ENCODE measurements at places on chromosomes 7 and 10. TPM values are rescaled to one million over a fixed set of nuclear protein-coding genes. Genes with fewer than 3 reads are reported as not detected.

- H3K4me3 ChIP-seq = no peak overlapping the region
- no peaks in the 10 kb centered on the region for H3K36me3 ChIP-seq
- H3K27ac ChIP-seq = no peak overlapping the region
- H3K4me1 ChIP-seq = no peaks in the 10 kb centered on the region
- no peaks in the 10 kb centered on the region for H3K27me3 ChIP-seq
Measured at GRCh38 chr7:48011951-48012350, 17.0 kb downstream of the SUN3 start.

GRCh38 chr7:19268737-19269136 is 123.5 kb upstream of the FERD3L start:
- no peaks in the 10 kb centered on the region for H3K27me3 ChIP-seq
- no peak overlapping the region for H3K27ac ChIP-seq
- H3K4me1 ChIP-seq = no peaks in the 10 kb centered on the region
- no peaks in the 10 kb centered on the region for H3K36me3 ChIP-seq
- DNase-seq = no peak
- no peak overlapping the region for H3K4me3 ChIP-seq

DNA sequence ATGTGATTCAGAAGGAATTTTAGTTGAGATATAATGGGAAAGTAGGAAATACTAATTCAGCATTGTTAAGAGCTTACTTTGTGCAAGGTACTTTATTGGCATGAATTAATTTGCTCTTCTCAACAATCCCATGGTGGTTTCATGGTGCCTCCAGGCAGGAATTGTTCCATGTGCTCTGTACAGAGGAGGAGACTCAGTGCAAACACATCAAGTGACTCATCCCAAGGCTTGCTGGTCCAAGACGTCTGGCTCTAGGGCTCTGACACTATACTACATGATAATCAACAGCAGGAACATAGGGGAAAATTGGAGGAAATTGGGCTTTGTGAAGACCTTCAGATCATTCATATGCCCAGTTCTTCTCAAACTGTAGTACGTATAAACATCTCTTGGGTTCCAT is 66.5 kb upstream of the PRKG1 start:
- no peak overlapping the region for H3K4me3 ChIP-seq
- H3K4me1 ChIP-seq = no peaks in the 10 kb centered on the region
- no peak for DNase-seq
- H3K36me3 ChIP-seq = no peaks in the 10 kb centered on the region
- no peaks in the 10 kb centered on the region for H3K27me3 ChIP-seq

DNA sequence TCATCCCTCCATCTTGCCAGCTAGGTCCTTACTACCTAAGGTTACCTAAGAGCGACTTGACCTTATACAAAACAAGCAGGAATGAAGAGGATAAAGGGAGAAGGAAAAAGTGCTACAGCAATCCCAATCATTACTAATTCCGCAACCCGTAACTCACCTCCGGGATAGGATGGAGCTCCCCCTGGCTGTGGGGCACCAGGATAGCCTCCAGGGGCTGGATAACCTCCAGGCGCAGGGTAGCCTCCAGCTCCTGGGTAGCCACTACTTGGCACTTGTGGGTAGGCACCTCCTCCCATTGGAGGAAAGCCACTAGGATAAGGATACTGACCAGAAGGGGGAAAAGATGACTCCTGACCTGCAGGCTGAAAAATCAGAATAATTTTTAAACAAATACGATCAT is 15.8 kb downstream of the ANXA7 start:
- peaks cover 25% of the 10 kb centered on the region for H3K36me3 ChIP-seq
- H3K27me3 ChIP-seq = no peaks in the 10 kb centered on the region
- H3K4me1 ChIP-seq = no peaks in the 10 kb centered on the region
- no peak overlapping the region for H3K4me3 ChIP-seq

GRCh38 chr7:32921896-32922295 is 30.3 kb upstream of the KBTBD2 start:
- no peaks in the 10 kb centered on the region for H3K36me3 ChIP-seq
- H3K27ac ChIP-seq = no peak overlapping the region
- no peaks in the 10 kb centered on the region for H3K4me1 ChIP-seq
- H3K4me3 ChIP-seq = no peak overlapping the region

- no peak overlapping the region for H3K4me3 ChIP-seq
- peaks cover 14% of the 10 kb centered on the region for H3K4me1 ChIP-seq
- no peaks in the 10 kb centered on the region for H3K27me3 ChIP-seq
- H3K36me3 ChIP-seq = no peaks in the 10 kb centered on the region
Measured at GRCh38 chr10:43200538-43201390, 62.5 kb downstream of the CSGALNACT2 start.

DNA sequence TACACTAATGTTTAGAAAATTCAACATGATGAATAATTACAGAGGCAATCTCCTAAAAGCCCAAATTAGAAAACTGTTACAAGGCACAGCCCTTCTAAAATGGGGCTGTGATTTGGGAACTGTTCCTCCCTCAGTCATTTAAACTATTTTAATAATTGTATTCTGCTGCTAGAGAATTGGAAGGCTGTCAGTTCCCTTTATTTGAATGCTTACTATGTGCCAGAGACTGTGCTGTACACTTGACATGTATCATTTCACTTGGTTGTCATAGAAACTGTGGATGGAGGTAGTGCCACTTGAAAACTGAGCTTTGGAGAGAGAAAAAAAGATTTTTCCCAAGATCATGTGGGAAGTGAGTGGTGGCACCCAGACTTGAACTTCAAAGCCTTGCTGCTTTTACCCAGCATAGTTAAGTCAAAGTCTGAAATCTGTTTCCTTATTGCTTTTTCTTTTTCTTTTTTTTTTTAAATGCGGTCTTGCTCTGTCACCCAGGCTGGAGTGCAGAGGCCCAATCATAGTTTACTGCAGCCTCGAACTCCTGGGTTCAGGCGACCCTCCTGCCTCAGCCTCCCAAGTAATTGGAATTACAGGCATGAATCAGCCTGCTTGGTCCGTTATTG is 23.6 kb downstream of the UBE2D1 start:
- DNase-seq = no peak
- H3K27ac ChIP-seq = no peak overlapping the region
- H3K27me3 ChIP-seq = no peaks in the 10 kb centered on the region
- H3K36me3 ChIP-seq = no peaks in the 10 kb centered on the region

DNA sequence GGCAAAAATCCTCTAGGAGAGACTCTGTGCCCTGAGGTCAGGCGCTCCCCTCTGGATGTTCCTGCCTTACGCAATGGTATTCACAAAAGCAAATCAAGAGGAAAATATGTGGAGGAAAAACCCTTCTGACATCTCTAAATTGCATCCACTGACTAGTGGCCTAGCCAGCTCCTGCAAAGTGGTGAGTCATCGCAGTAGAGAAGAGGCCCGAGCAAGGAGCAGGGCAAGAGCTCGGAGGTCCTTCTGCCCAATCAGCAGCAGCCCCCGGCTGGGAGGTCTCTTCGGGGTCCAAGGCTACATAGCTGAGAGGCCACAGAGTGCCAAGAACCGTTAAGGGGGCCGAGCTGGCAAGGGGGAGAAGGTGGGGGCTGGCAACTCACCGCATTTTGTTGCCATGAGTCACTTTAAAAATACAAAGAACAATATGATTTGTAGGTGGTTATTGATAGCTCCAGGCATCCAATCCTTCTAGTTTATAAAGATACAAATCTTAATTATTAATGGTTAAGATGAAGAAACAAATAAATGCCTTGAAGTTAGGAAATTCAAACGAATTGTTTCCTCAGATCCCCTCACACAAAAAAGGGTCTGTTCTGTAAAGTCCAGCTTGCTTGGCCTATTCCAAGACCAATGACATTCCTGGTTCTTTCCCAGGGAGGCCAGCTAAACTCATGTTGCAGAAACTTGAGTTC is 161.6 kb downstream of the PKD1L1 start:
- H3K4me1 ChIP-seq = no peaks in the 10 kb centered on the region
- H3K27me3 ChIP-seq = no peaks in the 10 kb centered on the region
- no peak overlapping the region for H3K27ac ChIP-seq
- H3K36me3 ChIP-seq = no peaks in the 10 kb centered on the region
- no peak overlapping the region for H3K4me3 ChIP-seq

- no peaks in the 10 kb centered on the region for H3K27me3 ChIP-seq
- DNase-seq = no peak
- H3K4me3 ChIP-seq = no peak overlapping the region
- H3K4me1 ChIP-seq = no peaks in the 10 kb centered on the region
- H3K36me3 ChIP-seq = no peaks in the 10 kb centered on the region
Measured at GRCh38 chr10:33192190-33192589, 142.3 kb downstream of the NRP1 start.

- peaks cover 5% of the 10 kb centered on the region for H3K4me1 ChIP-seq
- H3K27ac ChIP-seq = no peak overlapping the region
- no peak overlapping the region for H3K4me3 ChIP-seq
- DNase-seq = no peak
Measured at GRCh38 chr10:70493660-70494234, 15.2 kb downstream of the PALD1 start.

DNA sequence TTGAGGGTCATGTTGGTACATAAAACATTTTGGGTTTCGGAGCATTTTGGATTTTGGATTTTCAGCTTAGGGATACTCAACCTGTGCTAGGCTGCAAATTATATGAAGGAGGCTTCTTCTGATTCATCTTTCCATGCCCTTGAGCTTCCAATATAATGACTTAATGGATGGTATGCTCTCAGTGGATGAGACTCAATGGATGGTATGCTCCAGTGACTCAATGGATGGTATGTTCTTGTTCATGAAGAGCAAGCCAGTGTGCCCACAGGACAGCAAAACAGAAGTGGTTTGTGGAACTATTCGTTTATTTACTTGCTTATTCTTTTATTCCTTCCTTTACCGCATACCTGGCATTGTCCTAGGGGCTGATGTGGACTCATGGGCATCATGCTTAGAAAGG is 969.6 kb downstream of the LRMDA start:
- no peaks in the 10 kb centered on the region for H3K27me3 ChIP-seq
- no peak overlapping the region for H3K4me3 ChIP-seq
- no peaks in the 10 kb centered on the region for H3K36me3 ChIP-seq
- no peak overlapping the region for H3K27ac ChIP-seq
- DNase-seq = no peak

DNA sequence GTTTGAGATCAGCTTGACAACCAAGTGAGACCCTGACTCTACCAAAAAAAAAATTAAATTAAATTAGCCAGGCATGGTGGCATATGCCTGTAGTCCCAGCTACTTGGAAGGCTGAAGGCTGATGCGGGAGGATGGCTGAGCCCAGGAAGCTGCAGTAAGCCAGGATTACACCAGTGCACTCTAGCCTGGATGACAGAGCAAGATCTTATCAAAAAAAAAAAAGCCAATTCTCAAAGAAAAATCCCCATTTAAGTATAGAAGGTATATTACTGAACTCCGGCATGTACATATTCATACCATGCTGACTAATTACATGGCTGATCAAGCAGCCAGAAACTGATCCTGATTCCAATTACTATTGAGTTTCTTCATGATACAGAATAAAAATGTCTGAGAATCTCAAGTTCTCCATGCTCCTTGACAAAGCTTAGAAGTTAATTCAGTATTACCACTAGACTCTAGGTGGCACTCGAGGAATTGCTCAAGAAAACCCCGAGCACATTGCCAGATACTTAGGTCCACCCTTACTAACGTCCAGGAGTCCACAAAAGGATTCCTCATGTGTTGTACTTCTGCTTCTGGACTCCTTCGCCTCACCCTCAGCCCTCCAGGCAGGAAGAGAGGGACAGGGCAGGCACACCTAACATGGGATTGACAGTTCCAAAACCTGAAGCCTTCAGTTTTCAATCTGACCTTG is 148.9 kb downstream of the PARD3 start:
- no peaks in the 10 kb centered on the region for H3K27me3 ChIP-seq
- H3K4me1 ChIP-seq = no peaks in the 10 kb centered on the region
- no peak for DNase-seq
- no peaks in the 10 kb centered on the region for H3K36me3 ChIP-seq

DNA sequence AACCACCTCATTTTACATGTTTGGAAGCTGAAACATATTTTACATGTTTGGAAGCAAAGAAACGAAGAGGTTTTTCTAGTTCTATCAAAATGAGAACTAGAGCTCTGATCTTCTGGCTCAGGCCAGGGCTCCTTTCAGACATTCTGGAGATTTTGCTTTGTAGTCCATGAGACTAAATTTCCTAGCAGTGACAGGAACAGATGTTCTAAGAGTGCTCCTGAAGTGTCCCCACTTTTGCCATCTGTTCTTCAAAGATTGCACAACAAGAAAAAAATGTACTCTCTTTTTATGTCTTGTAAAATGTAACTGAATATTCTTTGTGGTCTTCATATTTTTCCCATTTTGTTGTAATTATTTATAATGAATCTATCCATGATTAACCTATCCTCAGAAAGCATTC is 196.4 kb upstream of the PCLO start:
- no peak overlapping the region for H3K27ac ChIP-seq
- no peaks in the 10 kb centered on the region for H3K27me3 ChIP-seq
- no peaks in the 10 kb centered on the region for H3K36me3 ChIP-seq
- no peak overlapping the region for H3K4me3 ChIP-seq
- no peak for DNase-seq

- no peak overlapping the region for H3K4me3 ChIP-seq
- H3K36me3 ChIP-seq = no peaks in the 10 kb centered on the region
- no peaks in the 10 kb centered on the region for H3K27me3 ChIP-seq
- no peak overlapping the region for H3K27ac ChIP-seq
- no peak for DNase-seq
Measured at GRCh38 chr7:154990964-154991540, 11.9 kb downstream of the PAXIP1 start.

- peaks cover 10% of the 10 kb centered on the region for H3K27me3 ChIP-seq
- DNase-seq = no peak
- H3K36me3 ChIP-seq = no peaks in the 10 kb centered on the region
Measured at GRCh38 chr10:133246236-133246626, 8.6 kb downstream of the VENTX start.

GRCh38 chr7:49102411-49102810 is 178.1 kb downstream of the CDC14C start:
- no peaks in the 10 kb centered on the region for H3K36me3 ChIP-seq
- no peak overlapping the region for H3K27ac ChIP-seq
- no peak for DNase-seq
- H3K27me3 ChIP-seq = no peaks in the 10 kb centered on the region

DNA sequence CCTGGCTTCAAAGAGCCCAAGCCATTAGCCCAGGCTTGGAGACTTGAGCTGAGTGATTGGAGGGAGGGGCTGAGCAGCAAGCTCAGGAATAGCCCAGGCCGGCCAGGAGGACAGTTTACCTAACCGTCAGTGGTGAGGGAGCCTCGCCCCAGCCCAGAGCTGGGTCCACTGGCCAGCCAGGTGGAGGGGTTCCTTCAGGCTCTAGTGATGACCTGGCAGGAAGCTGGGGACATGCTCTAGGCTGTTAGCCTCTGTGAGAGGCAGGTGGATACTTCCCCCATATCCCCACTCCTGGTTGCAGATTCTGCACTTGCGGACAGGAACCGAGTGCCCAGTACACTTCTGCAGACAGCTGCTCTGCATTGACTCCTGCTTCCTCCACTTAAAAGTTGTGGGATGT is 61.2 kb upstream of the ANTXRL start:
- H3K36me3 ChIP-seq = no peaks in the 10 kb centered on the region
- H3K27ac ChIP-seq = no peak overlapping the region
- H3K4me3 ChIP-seq = no peak overlapping the region
- DNase-seq = no peak

SFMBT2 gene
- polyA plus RNA-seq = 4.9 TPM

ENTPD1 gene
- polyA plus RNA-seq = 3.3 TPM

GARIN1A gene
- polyA plus RNA-seq = 0.37 TPM

SUFU gene
- 8.3 TPM for polyA plus RNA-seq

C10orf53 gene
- polyA plus RNA-seq = not detected

ABCC2 gene
- 0.14 TPM for polyA plus RNA-seq

ASAH2 gene
- 0.94 TPM for polyA plus RNA-seq
